ENCODE measurements at places on chromosomes 7 and 10. TPM values are rescaled to one million over a fixed set of nuclear protein-coding genes. Genes with fewer than 3 reads are reported as not detected.
A peak's percentile ranks its signal among the peaks of the same experiment; 100 is the strongest.

The LRRD1 gene
- total RNA-seq: not detected

The NPY gene
- not detected for total RNA-seq

The SGCE gene
- total RNA-seq: 39.4 TPM

The CCDC3 gene
- total RNA-seq: 0.10 TPM

The EPO gene
- total RNA-seq: not detected

The PIP gene
- total RNA-seq: not detected

DNA sequence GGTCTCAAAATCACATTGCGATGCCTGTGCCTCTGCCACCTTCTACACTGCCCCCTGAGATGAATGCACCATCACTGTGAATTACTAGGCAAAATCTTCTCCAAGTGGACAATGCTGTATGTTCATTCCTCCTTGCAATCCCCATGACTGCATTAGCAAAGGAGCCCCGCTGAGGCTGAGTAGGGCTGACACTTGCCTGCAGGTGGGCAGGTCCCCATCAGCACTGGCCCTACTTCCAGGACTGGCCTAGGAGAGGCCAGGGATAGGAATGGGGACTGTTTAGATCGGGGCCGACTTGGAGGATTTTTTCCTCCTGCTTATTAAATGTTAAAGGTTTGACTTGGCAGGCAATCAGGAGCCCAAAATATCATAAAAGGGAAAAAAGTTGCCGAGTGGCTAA lies 127.0 kb upstream of the TCF7L2 start:
- H3K4me1 ChIP-seq: peaks cover 13% of the 10 kb centered on the region
- no peak for DNase-seq
- no peak overlapping the region for H3K27ac ChIP-seq
- H3K4me3 ChIP-seq: no peak overlapping the region

DNA sequence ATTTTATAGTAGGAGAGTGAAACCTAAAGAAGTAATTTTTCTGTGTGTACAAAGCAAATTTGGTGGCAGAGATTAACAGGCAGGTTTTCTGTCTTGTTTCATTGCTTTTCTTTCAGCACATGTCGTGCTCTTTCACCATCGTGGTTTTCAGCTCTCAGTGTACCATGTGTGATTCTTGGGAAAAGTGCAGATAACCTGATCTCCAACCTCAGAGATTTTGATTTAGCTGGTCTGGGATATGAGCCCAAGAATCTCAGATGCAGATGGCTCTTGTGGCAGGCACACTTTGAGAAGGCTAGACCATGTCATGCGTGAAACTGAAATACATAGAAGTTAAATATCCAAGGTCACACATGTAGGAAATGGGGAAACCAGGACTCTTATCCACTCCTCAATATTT lies 317.4 kb downstream of the EXOC4 start:
- H3K27me3 ChIP-seq: no peaks in the 10 kb centered on the region
- no peak for DNase-seq
- peaks cover 15% of the 10 kb centered on the region for H3K4me1 ChIP-seq
- no peak overlapping the region for H3K4me3 ChIP-seq
- peaks cover 5% of the 10 kb centered on the region for H3K36me3 ChIP-seq

DNA sequence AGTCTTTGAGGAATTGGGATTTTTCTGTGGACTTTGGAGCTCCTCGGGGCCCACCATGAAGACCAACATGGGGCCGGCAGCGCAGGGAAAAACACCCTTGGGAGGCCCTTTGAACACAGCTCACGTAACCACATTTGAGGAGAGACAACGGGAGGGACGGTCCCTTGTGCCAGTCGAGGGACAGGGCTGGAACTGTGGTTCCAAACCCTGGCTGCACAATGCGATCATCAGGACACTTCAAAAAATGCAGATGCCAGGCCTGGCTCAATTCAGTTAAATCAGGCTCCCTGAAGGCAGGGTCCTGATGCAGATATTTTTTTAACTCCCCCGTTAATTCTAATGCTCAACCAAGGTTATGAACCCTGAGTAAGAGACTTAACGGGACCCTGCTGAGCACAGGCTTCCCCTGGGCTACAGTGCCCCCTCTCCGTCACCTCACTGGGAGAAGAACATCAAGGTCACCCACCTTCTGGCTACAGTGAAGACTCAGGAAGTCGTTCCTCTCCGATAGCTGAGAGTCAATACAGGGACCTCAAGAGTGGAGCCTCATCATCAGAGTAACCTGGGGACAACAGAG lies 30.4 kb downstream of the LYZL1 start:
- H3K36me3 ChIP-seq: no peaks in the 10 kb centered on the region
- H3K4me3 ChIP-seq: no peak overlapping the region
- no peak for DNase-seq
- H3K27me3 ChIP-seq: peaks cover 41% of the 10 kb centered on the region
- no peaks in the 10 kb centered on the region for H3K4me1 ChIP-seq
- H3K27ac ChIP-seq: no peak overlapping the region

DNA sequence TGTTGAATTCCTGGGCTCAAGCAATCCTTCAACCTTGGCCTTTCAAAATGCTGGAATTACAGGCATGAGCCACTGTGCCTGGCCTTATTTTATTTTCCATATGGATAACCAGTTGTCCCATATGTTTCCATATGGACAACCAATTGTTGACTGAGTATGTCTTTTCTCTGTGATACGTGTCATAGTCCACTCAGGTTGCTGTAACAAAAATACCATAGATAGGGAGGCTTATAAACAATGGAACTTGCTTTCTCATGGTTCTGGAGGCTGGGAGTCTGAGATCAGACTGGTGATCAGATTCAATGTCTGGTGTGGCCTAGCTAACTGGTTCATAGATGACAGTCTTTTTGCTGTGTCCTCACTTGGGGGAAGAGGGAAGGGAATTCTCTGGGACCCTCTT lies 19.4 kb downstream of the AHCYL2 start:
- no peak for DNase-seq
- no peaks in the 10 kb centered on the region for H3K27me3 ChIP-seq
- H3K27ac ChIP-seq: no peak overlapping the region
- no peak overlapping the region for H3K4me3 ChIP-seq

DNA sequence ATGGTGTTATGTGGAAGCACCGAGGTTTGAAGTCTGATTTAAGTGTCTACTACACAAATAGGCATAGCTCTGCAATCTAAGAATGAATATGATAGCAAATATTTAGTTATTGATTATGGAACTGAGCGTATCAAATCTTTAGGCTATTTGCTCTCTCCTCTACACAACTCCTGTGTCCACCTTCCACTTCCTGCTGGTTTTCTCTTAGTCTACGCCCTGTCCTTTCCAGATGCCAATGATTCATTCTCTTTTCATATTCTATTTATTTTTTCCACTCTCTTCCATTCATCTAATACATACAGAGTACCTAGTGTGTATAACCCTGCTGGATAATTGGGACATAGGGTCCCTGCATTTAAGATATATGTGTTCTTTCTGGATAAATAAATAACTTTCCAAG lies 83.7 kb downstream of the DGKB start:
- no peak for DNase-seq
- H3K27me3 ChIP-seq: peaks cover 63% of the 10 kb centered on the region
- no peaks in the 10 kb centered on the region for H3K36me3 ChIP-seq
- H3K4me3 ChIP-seq: no peak overlapping the region
- H3K27ac ChIP-seq: no peak overlapping the region
- H3K4me1 ChIP-seq: no peaks in the 10 kb centered on the region

DNA sequence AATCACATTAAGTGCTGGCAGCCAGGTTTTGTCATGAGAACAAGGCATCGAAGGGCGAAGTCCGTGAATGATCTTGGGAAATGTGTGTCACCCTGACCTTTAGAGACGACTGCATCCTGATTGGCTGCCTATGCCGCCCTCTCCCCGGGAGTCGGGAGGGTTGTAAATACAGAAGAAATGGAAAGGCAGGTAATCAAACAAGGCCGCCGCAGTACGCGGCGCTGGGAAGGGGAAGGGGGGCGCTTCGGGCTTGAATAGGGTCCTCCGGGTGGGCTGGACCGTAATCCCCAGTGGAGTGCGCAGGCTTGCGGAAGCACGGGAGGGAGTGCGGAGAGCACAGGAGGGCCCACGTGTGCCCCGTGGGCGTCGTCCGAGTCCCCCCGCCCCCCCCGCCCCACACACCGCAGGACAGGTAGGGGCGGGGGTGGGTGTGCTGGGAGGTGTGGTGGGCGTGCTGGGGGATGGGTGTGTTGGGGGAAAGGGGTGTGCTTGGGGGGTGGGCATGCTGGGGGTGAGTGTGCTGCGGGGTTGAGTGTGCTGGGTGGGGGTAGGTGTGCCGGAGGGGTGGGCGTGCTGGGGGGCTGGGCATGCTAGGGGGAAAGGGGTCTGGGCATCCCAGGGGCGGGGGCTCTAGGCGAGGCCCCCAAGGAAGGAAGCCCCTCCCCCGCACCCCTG lies 169.4 kb downstream of the ARHGAP12 start:
- no peaks in the 10 kb centered on the region for H3K36me3 ChIP-seq
- H3K4me3 ChIP-seq: peak overlapping the region; percentile 77
- H3K27ac ChIP-seq: peak overlapping the region; percentile 81
- H3K4me1 ChIP-seq: peaks cover 23% of the 10 kb centered on the region

DNA sequence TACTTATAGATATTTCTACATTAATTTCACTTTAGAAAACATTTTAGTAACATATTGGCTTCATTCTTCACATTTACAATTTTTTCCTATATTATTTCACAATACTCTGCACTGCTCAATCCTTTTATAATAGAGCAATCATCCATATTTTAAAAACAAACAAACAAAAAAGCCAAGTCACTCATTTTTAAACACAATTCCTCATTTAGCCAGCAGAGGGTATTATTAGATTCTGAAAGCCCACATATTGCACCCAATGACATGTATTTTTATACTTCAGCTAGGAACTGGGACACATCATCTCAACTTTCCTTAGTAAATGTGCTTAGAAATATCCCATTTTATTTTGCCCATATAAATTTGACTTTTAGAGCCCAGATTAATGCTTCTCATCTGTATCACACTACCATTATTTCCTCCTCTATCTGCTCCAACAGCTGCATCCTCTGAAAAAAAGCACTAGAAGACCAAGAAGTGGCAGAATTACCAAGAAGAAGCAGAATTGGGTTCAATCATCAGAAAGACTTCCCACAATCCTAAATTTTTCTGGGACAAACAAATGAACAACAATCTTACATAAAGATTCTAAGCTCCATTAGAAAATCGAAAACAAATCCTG lies 29.5 kb downstream of the CTNNA3 start:
- H3K4me1 ChIP-seq: no peaks in the 10 kb centered on the region
- H3K4me3 ChIP-seq: no peak overlapping the region
- peak; percentile 47 for DNase-seq
- no peaks in the 10 kb centered on the region for H3K36me3 ChIP-seq
- no peak overlapping the region for H3K27ac ChIP-seq
- peaks cover 17% of the 10 kb centered on the region for H3K27me3 ChIP-seq

GRCh38 chr10:95496246-95496911 lies 64.8 kb downstream of the SORBS1 start:
- no peak overlapping the region for H3K27ac ChIP-seq
- H3K4me3 ChIP-seq: no peak overlapping the region
- H3K4me1 ChIP-seq: no peaks in the 10 kb centered on the region
- H3K27me3 ChIP-seq: no peaks in the 10 kb centered on the region

- peak; percentile 0 for DNase-seq
- no peak overlapping the region for H3K4me3 ChIP-seq
- no peaks in the 10 kb centered on the region for H3K27me3 ChIP-seq
- peaks cover 11% of the 10 kb centered on the region for H3K36me3 ChIP-seq
Observed at GRCh38 chr7:70614237-70615045, 517.5 kb upstream of the GALNT17 start.

GRCh38 chr7:88306590-88307048 lies at the start of gene STEAP4:
STEAP4 (minus strand) TSS chr7:88306894; CDS start chr7:88284269, 22,625 bp downstream.
- peaks cover 1% of the 10 kb centered on the region for H3K4me1 ChIP-seq
- no peaks in the 10 kb centered on the region for H3K36me3 ChIP-seq
- H3K4me3 ChIP-seq: peak within 1 kb of the TSS; percentile 68
- H3K27me3 ChIP-seq: no peaks in the 10 kb centered on the region

DNA sequence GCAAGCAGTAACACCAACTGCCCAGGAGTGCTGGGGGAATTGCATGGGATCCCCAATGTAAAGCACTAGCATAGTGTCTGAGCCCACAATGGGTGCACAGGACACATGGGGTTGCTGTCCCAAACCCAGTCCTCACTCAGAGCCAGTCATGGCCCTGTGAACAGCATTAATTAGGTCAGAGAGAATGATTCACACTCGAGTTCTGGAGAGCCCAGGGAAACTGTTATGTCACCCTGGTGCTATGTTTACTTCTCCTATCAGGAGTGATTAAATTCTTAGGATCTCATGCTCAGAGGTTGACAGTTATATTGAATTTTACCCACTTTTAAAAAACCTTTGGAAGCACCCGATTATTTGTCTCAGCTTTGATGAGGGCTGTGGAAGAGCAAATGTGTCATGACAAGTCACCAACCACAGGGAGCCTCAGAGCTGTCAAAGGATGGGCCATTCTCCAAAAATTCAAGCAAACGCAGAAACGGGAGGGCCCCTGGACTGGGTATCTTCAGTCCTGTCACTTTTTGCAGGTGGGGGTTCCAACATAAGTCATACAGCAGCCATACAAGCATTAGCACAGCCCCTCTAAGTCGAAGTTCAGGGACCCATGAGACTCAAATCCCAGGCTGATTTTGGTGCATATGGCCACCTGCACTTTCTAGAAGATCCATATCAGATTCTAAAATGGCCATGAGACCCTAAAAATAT lies 1.3 kb upstream of the RASSF4 start:
- no peaks in the 10 kb centered on the region for H3K27me3 ChIP-seq
- H3K4me3 ChIP-seq: peak overlapping the region; percentile 80

DNA sequence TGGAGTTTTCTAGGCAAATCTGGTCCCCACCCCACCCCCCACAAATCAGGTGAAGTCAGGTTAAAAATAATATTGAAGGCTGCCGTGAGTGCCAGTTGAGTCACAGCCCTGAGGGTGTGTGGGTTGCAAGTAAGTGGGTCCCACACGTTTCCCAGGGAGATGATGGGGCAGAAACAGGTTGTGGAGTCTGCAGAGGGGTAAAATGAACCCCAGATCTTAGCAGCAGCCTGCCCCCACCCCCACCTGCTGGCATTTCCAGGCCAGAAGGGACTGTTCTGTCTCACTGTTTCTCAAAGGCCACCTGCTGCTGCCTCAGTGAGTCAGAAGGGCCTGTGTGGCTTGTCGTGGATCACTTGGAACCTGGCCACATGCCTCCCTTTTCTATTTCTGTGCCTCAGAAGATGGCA lies 59.8 kb upstream of the SMNDC1 start:
- H3K27ac ChIP-seq: no peak overlapping the region
- peak; percentile 73 for DNase-seq
- H3K4me1 ChIP-seq: peaks cover 26% of the 10 kb centered on the region
- H3K4me3 ChIP-seq: no peak overlapping the region
- no peaks in the 10 kb centered on the region for H3K36me3 ChIP-seq
- no peaks in the 10 kb centered on the region for H3K27me3 ChIP-seq

GRCh38 chr10:78756604-78757343 lies 312.0 kb upstream of the ZMIZ1 start:
- peaks cover 26% of the 10 kb centered on the region for H3K27me3 ChIP-seq
- H3K4me3 ChIP-seq: peak overlapping the region; percentile 41
- peak overlapping the region; percentile 74 for H3K27ac ChIP-seq
- peak; percentile 98 for DNase-seq
- H3K36me3 ChIP-seq: no peaks in the 10 kb centered on the region
- H3K4me1 ChIP-seq: peaks cover 26% of the 10 kb centered on the region

GRCh38 chr7:57505176-57505575 lies 55.2 kb downstream of the ZNF716 start:
- DNase-seq: no peak
- H3K36me3 ChIP-seq: peaks cover 8% of the 10 kb centered on the region
- no peak overlapping the region for H3K27ac ChIP-seq

Data from MCF 10A (cell line).